ENCODE measurements at places on chromosomes 4 and X.

GRCh38 chrX:56788717-56789122 is 59.7 kb downstream of the NBDY start:
- DNase-seq: no peak

GRCh38 chr4:84958434-84958833 is 8.1 kb downstream of the WDFY3 start:
- DNase-seq: no peak

DNA sequence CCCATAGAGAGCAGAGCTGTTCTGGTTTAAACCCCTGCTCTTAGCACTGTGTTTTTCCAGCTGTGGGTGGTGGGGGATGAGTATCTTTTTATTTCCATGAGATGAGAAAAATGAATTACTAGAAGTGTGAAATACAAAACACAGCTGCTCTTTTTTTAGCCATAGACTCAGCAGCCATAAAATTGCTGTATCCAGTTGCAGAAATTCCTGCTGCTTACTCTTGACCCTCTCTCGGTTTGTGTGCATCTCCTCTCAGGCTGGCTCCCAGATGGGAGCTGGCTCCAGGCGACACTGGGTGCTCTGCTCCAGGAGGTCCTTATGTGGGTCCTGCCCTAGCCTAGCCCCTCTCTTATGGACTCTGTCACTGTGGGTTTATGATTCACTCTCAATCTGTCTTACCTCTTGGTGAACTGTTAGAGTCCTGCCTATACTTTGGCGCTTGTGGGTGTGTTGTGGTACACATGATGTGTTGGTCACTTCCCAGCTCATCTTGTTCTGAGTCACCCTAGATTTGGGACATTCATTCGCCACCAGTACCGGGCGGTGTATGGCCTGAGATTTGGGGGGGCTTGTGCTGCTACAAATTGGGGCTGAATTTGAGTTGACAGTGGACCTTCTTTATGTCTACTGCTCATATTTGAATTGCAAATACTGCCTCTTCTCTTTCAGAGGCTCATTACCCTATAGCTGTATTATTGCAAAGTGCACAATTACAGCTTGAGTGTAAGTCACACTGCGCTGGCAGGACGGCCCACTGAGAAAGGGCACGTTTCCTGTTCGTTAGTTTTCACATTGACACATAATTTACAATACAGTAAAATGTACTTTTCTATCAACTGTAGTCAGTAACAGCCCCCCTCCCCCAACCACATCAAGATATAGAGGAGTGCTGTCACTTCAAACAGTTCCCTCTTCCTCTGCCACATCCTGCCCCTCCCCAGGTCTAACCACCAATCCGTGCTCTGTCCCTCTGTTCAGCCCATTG is 46.9 kb upstream of the MSANTD1 start:
- DNase-seq: peak; percentile 12

- DNase-seq: no peak
Observed at GRCh38 chrX:13339607-13340006, 19.8 kb upstream of the ATXN3L start.

- DNase-seq: no peak
Observed at GRCh38 chr4:70849291-70849690, 9.6 kb upstream of the GRSF1 start.

- DNase-seq: no peak
Observed at GRCh38 chr4:6271206-6271605, 1.6 kb downstream of the WFS1 start.

- no peak for DNase-seq
Observed at GRCh38 chr4:3358656-3359055, 65.8 kb downstream of the RGS12 start.

GRCh38 chr4:55512077-55512476 is 34.6 kb downstream of the CLOCK start:
- DNase-seq: no peak

DNA sequence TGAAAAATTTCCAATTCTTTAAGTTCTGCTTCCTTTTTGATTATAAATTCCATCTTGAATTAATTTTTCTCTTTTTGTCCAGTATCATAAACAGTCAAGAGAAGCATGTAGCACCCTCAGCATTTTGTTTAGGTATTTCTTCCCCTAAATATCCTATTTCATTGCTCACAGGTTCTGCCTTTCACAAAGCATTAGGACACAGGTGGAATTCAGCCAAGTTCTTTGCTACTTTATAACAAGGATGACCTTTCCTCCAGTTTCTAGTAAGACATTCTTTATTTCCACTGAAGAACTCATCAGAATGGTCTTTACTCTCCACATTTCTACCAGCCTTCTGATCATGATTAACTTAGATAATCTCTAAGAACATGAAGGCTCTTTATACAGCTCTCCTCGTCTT is 7.4 kb downstream of the SLC9B1 start:
- DNase-seq: peak; percentile 73

GRCh38 chr4:38671592-38671940 is 7.6 kb downstream of the KLF3 start:
- no peak for DNase-seq

DNA sequence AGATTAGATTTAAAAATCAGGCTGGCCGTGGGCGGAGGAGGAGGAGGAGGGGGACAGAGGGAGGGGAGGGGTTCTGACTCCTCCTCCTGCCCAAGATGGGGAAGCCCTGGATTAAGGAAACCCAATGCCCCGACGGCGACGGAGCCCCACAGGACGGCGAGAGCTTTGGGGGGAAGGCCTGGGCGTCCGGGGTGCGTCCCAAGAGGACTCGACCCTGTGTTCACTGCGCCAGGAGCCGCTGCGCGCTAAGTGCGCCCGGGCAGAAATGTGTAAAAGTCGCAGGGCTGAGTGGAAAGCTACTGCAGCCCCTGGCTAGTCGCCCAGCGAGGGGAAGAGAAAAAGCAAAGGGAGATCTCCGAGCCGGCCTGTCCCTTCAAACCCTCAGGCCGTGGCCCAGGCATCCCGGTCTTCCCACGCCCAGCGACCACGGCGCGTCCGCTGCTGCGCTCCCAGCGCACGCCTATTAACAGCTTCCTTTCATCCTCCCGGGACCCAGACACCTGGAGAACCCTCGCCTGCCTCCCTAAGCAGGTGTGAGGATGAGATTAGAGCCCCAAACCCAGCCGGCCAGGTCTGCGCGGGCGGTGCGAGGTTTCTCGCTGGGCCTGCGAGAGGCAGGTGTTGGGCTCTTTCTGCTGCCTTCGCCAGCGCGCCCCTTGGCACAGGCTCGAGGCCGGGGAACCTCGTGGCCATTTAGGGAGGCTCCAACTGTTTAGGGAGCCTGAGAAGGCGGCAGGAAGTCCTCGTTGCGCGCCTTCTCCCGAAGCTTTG is 1.4 kb upstream of the RPS6KA3 start:
- no peak for DNase-seq

DNA sequence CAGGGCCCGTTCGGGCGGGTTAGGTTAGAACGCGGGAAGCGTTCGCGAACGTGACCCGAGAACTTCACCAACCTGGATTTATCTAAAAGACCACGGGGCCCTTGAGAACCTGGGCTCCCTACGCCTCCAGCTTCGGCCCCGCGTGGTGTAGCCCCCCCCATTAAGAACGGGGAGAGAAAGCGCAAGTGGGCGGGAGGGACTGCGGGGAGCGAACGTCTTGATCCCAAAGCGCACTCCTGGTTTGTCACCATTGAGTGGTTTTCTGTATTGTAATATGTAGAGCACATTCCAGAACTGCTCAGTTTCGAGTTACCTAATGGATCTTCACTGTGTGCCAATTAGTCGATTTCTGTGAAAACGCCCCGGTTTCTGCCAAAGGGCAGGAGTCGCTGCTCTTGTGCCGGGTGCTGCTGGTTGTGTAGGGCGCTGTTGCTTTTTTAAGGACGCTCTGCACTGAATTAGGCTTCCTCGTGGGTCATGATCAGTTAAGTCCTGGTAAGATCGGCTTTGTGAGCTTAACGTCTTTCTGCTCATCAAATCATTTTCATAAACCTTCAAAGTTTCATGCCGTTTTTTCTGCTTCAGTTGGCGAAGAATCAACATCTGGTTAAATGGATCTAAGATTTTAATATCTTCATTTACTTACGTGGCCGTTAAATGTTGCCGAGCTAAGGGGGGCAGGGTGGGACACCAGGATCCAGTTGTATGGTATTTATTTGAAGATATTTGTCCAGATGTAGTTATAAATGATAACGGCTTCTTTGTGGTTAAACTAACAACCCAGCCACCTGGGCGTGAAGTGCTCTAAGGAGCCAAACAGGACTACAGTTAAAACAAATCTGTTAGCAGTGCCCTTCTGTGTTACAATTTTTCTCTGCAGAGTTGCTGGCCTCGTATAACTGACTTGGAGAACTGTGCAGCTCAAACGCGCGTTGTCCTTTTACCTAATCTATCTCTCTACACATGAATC is 809 bp downstream of the MND1 start:
- DNase-seq: peak; percentile 66

All from cardiac fibroblast (primary cell).